ENCODE measurements at places on chromosomes 3 and 15.

DNA sequence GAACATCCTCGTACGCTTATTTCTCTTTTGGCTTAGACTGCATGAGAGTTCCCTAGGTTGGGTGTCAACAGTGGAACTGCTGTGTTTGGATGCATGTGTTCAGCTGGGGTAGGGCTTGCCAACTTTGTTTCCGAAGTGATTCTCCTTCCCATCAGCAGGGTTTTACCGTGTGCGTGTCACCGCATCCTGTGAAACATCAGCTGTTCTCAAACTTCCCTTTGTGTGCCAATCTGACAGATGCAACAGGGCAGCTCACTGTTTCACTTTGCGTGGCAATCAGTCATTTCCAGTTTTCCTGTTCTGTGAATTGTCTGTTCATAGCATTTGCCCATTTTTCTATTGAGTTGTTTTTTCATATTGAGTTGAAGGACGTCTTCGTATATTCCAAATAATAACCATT, 218.8 kb downstream of the VPS13C start:
- no peak for DNase-seq

- no peak for DNase-seq
Observed at GRCh38 chr3:186551387-186551786, 7.2 kb upstream of the CRYGS start.

- no peak for DNase-seq
Observed at GRCh38 chr3:57048052-57048671, 12.3 kb upstream of the SPATA12 start.

DNA sequence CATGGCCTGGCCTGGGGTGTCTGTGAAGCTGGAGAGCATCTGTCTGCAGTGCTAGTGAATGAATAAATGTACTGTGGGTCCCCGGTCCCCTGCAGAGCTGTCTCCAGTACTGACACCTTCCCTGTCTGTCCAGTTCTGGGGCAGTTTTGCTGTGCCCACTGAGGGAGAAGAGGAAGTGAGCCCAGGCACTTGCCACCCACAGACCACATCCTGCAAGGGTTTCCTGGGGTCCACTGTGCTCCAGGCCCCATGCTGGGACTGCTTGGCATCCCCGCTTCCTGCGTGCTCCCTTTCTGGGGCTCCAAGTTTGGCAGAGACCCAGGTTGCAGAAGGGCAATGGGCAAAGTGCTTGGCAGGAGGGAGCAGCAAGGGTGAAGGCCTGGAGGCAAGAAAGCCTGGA, 4.9 kb upstream of the SLC6A6 start:
- no peak for DNase-seq

DNA sequence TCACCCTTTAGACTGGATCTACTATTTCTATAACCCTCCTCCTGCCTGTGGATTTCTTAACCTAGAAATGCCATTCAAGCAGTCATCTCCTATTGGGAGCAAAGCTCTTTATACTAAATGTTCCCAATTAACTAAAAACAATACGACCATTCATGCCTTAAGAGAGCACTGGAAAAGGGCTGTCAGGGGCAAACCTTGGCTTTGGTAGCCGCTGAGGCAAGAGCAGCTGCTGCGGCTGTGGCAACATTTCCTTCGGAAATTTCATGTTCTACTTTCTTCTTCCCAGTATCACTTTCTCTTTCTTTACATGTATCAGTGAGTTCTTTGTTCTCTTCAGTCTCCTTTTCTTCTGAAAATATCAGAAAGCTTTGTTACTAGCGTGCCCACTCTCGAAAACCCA, 56.3 kb upstream of the CSPG5 start:
- no peak for DNase-seq

GRCh38 chr3:38545550-38545949, 49.4 kb downstream of the EXOG start:
- no peak for DNase-seq

- no peak for DNase-seq
Observed at GRCh38 chr15:90547540-90547939, 17.8 kb downstream of the CRTC3 start.

DNA sequence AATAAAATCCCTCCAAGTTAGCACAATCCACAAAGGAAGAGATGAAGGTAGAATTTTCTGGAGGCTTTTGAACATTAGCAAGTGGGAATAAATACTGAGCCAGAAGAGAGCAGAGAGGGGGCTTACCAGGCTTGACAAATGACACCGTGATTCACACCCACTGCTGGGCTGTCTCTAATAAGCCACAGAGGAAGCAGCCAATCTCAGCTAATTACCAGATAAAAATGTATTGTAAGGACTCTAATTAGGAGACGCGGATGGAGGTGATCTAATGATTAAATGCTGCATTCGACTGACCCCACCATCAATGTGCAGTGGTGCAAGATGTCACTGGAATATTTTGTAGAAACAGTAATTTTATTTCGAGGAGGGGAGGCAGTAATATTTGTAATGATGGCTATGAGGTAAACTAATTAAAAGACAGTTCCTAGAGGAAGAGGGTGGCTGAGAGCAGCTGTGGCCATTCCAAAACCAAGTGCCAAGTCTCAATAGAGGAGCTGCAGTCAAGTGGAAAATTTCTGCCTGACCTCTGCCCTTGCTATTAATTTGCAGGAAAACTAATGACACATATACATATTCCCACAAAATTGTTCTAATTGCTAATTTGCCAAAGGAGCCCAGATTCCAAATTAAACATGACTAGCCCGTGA, 602.2 kb downstream of the FOXP1 start:
- no peak for DNase-seq

GRCh38 chr15:44137750-44138149, 57.3 kb downstream of the FRMD5 start:
- DNase-seq, result no peak
